ENCODE measurements at places on chromosomes 6 and 20.
A peak's percentile ranks its signal among the peaks of the same experiment; 100 is the strongest.

DNA sequence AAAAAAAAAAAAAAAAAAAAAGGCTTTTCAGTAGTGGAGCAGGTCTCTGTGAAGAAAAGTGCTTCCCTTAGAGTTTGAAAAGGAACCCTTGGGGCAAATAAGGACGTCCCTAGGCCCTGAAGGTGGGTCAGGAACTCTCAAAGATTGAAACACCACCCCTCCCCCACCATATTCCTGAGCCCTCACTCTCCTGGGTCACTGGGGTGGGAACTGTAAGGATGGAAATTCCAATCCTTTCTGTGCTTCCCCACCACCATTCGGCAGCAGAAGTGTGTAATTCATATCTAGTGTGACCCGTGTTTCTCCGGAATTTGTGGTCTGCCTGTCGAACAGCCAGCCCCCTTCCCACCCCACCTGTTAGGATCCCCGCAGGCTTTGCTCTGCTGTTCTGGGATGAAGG is 12.3 kb downstream of the CDYL start:
- DNase-seq, result no peak

GRCh38 chr6:42774201-42774600 is 7.7 kb upstream of the BICRAL start:
- no peak for DNase-seq

GRCh38 chr6:156497618-156498017 is 279.6 kb upstream of the ARID1B start:
- DNase-seq, result no peak

DNA sequence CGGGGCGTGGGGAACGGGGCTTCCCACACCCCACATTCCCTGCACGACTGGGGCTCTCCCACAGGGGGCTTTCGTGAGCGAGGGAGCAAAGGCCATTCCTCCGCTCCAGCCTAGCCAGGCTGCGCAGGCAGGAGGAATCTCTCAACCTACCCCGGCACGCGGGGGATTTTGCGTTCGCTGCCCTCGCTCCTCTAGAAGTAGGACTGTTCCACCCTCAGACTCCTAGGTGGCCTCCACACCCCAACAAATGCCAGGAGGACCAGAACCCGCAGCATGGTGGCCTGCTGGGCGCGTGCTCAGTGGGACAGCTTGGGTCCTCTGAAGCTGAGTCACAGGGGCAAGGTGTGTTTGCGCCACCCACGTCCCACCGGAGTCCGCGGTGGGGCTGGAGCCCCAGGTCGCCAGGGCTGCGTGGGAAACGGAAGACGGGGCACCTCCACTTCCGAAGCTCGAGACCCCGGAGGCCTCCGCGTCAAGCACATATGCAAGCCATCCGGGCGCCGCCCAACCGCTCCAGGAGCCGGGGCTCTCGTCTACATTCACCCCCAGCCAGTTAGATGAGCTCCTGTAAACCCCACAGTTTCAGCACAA is 1938.5 kb upstream of the DEFB115 start:
- no peak for DNase-seq

- DNase-seq, result peak; percentile 95
These were observed 677 bp downstream of the NEURL2 start for GRCh38 chr20:45890077-45890984.

GRCh38 chr6:90328004-90328403 is 31.4 kb upstream of the BACH2 start:
- DNase-seq, result no peak

DNA sequence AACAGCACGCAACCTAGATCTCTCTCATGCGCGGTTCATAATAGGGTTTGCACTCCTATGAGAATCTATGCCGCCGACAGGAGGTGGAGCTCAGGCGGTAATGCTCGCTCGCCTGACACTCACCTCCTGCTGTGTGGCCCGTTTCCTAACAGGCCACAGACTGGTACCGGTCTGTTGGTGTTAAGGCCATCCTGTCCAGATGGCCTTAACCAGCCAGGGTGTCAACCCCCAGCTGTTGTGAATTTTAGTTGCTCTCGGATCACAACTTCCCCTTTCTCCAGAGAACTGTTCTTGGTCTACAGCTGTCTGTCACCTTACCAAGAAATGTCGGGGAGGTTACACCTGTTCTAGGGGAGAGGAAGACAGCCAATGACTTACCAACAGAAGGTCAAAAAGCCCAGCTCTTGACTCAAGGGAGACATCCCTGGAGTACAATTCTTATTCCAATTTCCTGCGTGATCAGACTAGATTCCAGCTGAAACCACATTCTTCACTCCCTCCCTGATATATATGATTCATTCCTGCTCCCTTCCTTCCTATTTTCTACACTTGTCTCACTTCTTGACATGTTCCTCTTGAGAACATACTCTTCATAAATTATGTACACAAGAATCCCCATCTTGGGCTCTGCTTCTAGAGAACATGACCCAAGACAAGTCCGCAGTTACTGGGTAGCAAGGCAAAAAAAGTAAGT is 23.1 kb upstream of the DNAAF9 start:
- DNase-seq, result no peak

GRCh38 chr20:20318365-20319161 is 49.3 kb upstream of the INSM1 start:
- no peak for DNase-seq

DNA sequence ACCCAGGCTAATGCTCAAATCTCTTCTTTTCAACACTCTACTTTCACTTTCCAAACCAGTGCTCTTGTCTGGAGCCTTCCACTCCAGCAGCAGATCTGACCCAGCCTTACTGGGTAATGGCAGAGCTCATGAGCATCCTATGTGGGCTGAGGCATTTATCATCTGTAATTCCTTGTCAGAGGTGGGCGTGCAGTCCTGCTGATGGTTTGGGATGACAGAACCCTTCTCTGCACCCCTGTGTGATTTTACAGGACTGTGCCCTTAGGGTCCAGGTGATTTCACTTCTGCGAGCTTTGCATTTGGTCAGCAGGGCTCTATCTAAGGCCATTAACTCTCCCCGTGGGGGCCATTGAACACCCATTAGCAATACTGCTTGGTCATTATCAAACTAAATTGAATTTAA is 55.4 kb downstream of the LAMA4 start:
- no peak for DNase-seq

DNA sequence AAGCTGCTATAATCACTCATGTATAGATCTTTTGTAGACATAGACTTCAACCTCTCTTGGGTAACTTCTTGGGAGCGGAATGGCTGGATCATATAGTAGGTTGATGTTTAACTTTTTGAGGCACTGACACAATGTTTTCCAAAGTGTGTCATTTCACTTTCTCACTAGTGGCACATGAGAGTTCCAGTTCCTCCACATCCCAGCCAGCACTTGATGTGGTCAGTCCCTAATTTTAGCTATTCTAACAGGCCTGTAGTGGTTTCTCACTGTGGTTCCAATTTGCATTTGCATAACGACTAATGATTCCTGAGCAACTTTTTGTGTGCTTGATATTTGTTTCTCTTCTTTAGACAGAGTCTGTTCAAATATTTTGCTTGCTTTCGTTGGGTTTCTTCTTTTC is 221.3 kb downstream of the DLL1 start:
- no peak for DNase-seq

GRCh38 chr6:12265791-12266190 is 24.4 kb upstream of the EDN1 start:
- DNase-seq, result no peak

- DNase-seq, result peak; percentile 18
These were observed 89.8 kb downstream of the CD164 start for GRCh38 chr6:109292420-109292819.

DNA sequence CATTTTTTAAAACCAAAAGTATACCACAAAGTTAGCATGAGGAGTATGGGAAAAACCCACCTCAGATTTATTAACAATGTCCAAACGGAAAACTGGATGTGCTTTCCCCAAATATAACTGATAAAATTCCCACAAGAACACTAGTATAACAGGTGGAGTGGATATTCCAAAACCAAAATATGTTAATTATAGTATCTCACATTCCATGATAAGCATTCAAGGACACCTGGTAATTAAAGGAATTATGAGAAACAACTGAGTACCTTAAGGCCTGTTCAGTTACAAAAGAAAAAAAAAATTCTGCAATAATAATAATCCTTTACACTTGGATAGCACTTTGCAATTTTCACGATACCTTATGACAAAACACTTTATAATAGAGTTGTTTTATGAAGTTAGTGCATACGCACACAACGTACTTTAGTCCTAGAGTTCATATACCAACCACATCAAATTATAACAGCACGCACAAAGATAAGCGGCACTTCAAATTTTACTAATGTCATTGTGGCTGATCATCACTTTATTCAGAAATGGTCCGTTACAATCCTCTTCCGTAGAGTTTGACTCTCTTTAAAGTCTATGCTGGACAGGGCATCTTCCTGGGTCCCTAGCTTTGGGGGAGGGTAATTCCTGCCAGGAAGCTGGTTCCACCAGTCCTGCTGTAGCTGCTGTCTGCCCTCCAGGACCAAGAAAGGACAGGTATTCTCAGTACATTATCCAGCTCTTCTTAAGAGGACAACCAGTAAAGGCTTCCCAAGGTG is 1.7 kb downstream of the CDK19 start:
- DNase-seq, result peak; percentile 23

DNA sequence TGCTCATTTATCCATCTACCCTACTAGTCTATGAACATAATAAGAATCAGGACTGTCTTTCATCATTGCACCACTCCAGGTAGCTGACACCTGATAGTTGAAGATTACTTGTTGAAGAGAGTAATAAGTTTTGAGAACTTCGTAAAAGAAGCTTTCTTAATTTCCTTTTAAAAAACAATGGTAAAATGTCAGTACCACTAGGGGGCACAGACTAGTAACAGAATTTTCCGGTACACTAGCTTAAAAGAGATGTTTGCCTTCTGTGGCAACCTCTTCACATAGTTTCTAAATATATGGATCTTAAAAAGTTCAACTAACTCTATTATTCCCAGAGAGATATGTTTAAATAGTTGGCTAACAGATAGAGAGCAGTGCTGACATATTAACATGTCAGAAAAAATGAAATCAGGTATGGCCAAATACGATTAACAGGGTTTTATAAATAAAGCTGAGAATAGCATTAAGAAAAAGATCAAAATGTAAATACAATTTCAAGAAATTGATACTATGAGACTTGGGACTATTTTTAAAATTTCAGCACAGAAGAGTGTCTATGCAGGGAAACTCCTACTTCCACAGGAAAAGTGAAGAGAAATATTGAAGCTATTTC is 5.4 kb upstream of the KCNQ5 start:
- peak; percentile 48 for DNase-seq

DNA sequence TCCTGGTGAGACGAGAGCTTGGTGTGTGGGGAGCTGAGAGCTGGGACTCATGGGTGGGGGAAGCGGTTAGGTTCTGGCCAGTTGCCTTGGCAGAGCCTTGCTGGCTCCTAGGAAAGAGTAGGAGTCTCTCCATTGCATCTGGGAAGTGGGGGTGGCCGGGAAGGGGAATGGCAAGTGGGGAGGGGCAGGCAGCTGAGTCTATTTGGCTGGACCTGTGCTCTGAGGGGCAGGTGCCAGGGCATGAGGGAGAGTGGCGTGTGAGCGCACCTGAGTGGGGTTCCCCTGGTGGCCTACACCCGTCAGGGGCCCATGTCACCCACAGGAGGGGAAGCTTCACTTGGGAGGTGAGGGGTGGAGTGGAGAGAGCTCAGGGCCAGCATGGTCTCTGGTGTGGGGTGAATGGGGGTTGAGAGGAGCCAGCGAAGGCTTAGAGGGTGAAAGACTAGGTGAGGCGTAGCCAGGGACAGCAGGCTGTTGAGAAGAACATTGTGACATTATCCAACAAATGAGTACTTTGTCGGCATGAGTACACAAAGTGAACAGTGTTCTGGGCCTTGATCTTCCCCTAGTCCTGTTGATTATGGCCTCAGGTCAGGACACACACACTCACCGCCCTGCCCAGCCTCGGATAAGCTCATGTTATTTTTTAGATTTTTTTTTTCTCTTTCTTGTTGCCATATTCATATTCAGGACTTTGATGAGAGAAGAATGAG is 59.8 kb downstream of the FAM120B start:
- peak; percentile 36 for DNase-seq

- DNase-seq, result no peak
These were observed 39.7 kb upstream of the GJA1 start for GRCh38 chr6:121395736-121396135.

GRCh38 chr20:50585214-50585613 is 75.0 kb downstream of the PTPN1 start:
- DNase-seq, result no peak

- peak; percentile 14 for DNase-seq
These were observed 148.0 kb downstream of the TMEM200A start for GRCh38 chr6:130513770-130514169.

GRCh38 chr6:155080881-155081845 is 86.0 kb downstream of the TIAM2 start:
- DNase-seq, result no peak

DNA sequence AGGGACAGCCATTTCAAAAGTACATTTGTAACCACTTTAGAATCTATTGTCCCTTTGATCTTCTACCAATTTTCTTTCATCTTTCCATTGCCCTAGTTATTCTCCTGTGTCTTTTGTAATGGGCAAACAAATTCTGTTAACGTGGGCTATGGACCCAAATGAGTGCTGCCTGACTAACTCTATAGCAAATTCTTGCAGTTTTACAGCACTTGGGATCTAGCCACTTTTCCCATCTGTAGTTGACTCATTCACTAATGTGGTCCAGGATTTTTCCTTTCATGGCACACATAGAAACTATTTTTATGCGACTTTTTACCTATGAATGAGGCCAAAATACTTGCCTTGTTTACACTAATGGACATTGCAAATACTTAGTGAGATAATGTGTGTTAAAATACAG is 52.0 kb downstream of the GRIK2 start:
- no peak for DNase-seq

DNA sequence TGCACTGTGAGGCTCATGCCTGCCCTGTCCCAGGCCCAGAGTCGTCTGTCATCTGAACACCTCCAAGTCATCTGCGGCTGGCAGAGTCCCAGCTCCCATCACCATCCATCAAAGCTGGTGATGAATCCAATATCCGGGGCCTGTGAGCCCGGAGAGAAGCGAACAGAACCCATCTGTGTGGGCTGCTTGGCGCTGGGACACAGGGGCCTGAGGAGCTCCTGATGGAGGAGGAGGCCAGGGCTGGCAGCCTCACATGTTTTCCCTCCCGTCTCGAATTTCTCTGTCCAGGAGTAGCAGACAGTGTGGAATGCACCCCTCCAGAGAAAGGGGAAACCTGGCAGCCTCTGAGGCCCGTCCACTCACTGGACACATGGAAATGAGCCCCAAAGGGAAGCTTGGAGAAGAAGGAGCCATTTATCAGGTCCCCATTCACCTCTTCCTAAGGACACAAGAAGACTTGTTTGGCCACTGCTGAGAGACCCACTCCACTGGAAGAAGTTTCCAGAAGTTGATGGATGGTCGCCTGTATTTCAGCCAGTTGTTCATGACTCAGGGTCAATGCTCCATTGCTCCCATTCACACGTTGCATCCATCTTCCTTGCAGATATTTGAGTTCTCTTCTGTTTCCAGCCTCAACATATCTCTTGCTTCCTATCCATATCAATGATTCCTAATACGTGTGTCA is 307.5 kb upstream of the SULF2 start:
- no peak for DNase-seq

DNA sequence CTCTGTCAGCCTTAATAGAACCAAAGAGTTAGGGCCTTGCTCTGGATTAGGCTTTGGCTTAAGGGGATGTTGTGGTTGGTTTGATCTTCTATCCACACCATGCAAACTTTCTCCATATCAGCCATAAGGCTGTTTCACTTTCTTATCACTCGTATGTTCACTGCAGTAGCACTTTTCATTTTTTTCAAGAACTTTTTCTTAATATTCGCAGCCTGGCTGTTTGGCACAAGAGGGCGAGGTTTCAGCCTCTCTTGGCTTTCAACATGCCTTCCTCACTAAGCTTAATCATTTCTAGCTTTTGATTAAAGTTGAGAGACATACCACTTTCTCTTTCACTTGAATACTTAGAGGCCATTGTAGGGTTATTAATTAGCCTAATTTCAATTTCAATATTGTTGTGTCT is 193.1 kb downstream of the NRN1 start:
- DNase-seq, result no peak

All from HuH-7 (cell line).